Activated T-cell treated with anti-CD3 and anti-CD28 coated beads for 1 hour (primary cell): ENCODE measurements at places on chromosomes 5 and 9.

DNA sequence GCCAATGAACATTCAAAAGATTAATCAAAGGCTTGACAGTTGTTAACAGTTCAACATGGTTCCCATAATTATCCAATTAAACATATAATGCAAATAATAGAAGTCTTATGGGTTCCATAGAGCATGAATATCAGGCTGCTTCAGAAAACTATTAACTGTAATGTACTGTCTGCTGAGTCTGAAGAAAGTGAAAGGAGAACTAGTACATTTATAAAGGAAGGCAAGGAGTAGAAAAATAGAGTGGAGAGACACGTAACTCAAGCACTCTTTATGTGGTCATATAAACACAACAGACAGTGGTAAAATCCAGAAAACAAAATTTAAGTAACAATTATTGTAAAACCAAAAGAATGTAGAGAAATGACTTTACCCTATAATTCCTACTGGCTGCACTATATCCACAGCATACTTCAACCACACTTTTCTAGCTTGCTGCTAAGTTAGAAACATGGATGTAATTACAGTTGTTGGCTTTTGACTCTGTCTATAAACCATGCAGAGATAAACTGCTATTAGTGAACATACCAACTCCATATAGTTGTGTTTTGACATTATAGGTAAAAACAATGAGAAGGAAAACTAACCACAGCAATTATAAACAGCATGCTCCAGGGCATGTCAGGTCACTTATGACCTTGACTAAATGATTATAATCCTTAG is 32.7 kb downstream of the NFIB start:
- no peak for DNase-seq

- no peak for DNase-seq
These were observed 122.8 kb downstream of the ENC1 start for GRCh38 chr5:74517700-74518099.

- DNase-seq, result no peak
These were observed 7.0 kb downstream of the SH3GLB2 start for GRCh38 chr9:129021091-129021490.

- DNase-seq, result no peak
These were observed 10.4 kb downstream of the CAAP1 start for GRCh38 chr9:26882154-26882553.

DNA sequence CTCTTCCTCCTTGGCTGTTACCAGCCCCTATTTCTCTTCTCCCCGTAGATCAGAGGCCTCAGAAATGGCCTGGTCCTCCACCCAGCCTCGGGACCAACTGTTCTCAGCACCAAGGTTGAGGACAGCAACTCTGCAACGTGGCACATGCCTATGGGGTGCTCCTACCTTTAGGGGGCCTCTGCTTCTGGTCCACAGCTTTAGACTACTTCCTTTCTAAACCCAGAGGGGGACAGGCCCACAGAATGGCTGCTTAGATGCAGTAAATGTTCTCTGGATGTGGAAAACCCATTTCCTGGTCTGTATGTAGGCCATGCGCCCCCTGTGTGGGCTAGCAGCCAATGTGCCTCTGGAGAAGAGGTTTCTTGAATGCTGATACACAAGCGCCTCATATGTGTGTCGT is 68.4 kb downstream of the NRG2 start:
- DNase-seq, result no peak
